Cardiac fibroblast (primary cell): ENCODE measurements at places on chromosomes 2 and 18.

GRCh38 chr2:132662732-132663131 lies 7.3 kb downstream of the LYPD1 start:
- DNase-seq, result no peak

DNA sequence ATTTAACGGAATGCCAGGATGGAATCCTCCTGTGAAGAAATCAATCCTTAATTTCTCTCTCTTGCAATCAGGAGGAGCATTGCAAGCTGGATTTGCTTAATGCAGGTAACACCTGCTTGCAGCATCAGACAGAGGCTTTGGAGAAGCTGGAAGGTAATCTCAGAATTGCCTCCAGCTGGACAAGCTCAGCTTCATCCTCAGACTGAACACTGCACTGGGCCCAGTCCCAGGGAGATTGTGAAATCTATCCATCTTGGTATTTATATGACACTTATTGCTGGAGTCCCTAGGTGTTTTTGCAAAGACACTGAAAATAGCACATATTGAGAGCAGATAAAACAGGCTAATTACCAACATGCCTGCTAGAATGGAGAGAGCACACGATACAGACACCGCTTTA lies 179.4 kb upstream of the SESTD1 start:
- DNase-seq, result peak; percentile 49

- DNase-seq, result peak; percentile 49
Measured at GRCh38 chr2:120441744-120442471, 96.0 kb downstream of the INHBB start.

DNA sequence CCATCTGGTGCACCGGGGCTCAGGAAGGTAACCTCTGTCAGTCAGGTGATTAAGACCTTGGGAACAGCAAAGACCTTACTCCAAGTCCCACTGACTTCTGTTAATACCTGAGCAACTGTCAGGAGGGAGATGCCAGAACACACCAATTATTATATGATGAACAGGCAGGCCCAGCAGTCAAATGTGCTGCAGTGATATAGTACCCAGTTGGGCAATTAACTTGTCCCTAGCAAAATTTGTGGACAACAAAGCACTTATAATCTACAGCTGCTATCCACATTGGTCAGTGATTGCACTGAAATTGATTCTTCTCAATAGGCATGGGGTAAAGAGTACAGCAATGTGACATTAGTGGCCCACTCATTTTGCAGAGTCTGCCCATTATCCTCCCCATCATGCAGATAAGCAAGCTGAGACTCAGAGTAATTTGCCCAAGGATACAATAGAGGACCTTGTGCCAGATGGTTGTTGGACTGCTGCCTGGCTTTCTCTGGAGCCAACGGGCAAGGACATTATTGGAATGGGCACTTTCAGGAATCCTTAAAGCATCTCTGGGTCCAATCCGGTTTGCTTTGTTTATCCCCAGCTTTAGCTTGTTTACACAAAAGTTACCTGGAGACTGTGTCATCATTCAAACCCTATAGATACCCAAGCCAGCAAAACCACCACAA lies 147.6 kb downstream of the CCBE1 start:
- no peak for DNase-seq

DNA sequence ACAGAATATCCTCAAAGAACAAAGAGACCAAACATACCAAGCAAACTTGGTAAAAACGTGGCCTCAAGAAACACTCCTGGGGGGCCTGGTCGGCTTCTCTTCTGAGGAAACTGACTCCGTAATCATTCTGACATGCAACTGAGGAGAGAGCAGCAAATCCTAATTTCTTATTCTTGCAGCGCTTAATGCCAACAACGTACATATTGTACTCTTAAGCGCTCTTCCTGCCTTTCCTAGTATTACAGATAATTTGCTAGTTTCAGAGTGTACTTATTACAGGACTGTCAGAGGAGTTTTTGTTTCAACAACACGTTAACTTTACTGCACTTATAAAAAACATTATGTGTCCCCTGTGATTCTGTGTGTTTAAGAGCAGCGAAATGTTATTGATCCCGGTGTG lies 64.9 kb downstream of the ZNF521 start:
- DNase-seq, result no peak

GRCh38 chr2:227415538-227416424 lies 28.0 kb upstream of the SCYGR1 start:
- DNase-seq, result peak; percentile 92

DNA sequence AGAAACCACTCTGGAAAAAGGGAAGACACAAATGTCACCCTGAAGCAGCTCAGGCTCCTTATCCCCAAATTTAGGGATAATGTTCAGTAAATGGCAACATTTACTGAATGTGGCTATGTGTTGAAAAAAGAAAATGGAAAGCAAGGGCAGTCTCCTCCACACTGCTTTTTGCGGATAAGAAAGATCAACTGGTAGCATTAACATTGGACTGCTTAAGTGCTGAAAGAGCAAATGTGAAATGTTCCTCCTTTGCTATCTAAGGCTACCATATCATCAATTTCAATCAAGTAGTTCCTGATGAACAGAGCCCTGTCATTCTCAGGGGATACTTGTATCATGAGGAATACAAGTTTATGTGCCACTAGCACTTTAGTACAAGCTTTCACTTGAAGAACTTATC lies 12.5 kb downstream of the FBXO11 start:
- no peak for DNase-seq

DNA sequence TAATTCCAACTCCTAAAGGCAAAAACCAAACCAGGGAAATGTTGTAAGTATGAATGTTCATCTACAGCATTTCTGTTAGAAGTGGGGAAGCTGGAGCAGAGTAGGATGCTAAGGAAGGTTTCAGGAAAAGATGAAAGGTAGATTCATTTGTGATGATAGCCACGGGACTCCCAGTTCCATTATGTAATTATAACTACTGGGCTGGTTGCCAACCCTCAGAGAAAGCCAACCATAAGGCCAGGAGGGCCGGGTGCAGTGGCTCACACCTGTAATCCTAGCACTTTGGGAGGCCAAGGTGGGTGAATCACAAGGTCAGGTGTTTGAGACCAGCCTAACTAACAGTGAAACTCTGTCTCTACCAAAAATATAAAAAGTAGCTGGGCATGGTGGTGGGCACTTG lies 288.9 kb upstream of the ETAA1 start:
- no peak for DNase-seq

GRCh38 chr18:8301427-8302172 lies 307.6 kb upstream of the RAB12 start:
- DNase-seq, result no peak

DNA sequence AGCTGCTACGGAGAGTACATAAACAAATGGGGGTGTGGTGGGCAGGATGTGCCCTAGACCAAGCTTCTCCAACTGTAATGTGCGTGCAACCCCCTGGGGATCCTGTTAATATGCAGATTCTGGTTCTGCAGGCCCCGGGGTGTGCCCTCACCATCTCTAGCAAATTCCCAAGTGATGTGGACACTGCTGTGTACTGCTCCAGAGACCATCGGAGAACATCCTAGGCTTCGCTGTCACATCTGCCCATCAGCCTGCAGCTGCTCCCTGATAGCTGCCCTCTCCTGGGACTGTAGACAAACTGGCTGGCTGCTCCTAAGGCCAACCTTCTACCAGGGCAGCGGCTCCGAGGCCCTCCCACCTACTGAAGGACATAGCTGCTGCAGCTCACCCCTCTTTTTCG lies 3.2 kb downstream of the HS1BP3 start:
- no peak for DNase-seq

DNA sequence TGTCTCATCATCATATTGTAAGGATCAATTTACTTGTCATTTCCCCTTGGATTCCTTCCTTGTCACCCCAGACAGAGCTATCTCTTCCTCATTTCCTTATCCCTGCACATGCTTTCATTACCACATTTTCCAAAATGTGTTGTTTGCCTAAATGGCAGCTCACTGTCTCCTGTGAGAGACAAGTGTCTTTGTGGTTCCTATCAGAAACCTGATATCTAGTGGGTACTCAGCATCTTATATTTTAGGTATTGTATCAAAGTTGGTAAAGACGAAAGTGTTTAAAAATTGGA lies 896.0 kb upstream of the PIK3C3 start:
- DNase-seq, result no peak

DNA sequence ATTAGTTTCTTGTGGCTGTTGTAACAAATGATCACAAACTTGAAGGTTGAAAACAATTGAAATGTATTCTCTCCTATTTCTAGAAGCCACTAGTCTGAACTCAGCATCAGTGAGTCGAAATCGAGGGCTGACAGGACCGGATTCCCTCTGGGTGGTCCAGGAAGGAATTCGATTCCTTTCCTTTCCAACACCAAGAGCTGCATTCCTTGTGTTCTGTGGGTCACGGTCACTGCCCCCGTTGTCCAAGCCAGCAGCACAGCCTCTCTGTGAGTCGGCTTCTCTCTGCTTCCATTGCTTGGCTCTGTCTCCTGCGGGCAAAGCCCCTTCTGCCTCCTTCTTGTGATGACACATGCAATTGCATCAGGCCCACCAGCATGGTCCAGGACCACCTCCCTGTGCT lies 67.3 kb downstream of the SMIM21 start:
- DNase-seq, result no peak

DNA sequence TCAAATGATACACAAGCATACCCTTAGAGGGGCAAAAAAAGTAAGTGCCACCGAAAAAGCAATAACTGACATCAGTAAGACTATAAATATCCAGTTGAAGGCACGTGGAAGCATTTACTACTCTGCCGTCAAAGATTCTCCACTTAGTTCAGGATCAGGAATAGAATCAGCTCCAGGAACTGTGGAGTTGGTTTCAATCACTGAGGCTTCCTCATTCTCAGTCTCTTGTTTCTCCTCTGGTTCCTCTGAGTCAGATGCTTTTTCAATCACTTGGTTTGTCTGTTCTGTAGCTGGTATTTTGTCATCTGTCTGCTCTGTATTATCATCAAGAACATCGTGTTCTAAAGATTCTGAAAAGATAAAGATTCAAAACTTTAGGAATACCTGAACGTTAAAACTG lies 72.2 kb downstream of the LNPK start:
- DNase-seq, result peak; percentile 59

DNA sequence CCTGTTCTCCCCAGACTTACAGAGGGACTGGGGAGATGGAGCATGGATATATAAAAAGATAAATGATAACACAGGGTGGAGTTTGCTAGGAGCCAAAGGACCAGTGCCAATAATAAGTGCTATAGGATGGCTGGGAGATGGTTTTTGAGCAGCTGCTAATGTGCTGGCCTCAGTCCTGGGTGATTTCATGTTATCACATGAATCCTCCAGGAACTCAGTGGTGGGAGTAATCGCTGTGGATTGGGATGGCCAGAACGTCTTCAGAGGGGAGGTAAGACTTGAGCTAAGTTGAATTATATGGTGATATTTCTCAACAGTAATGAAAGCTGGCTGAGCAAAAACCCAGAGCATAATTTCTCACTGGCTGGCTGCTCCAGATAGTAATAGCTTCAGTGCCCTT lies 441.4 kb downstream of the SLC4A3 start:
- no peak for DNase-seq

DNA sequence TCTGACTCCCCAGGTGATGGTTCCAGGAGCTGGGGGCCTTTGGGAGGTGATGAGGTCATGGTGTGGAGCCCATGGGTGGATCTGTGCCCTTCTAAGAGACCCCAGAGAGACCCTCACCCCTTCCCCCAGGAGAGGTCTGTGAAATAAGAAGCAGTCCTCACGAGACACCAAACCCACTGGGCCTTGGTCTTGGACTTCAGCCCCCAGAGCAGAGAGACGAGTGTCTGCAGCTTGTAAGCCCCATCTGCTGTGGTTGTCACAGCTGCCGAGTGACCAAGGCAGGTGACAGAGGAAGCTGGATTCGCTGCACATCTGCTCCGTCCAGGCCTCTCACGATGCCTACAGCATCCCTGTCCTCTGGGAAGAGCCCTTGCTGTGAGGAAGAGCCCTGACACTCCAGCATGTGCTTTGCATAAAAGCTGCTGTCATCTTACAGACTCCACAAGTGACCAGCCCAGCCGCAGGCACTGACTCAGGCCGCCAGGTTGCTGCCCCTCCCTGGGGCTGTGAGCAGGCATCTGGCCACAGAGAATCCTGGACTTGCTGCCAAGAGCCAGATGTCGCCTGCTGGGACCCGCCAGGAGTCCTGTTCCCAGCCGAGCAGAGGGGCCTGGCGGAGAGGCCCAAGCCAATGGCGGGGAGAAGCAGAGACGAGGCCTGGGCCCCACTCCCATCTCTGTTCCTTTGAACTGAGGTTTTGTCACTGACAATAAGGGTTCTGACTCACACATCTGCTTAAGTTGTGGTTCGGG lies 150.8 kb downstream of the PXDN start:
- peak; percentile 87 for DNase-seq

GRCh38 chr2:18836436-18836835 lies 247.1 kb upstream of the NT5C1B start:
- no peak for DNase-seq

- DNase-seq, result no peak
Measured at GRCh38 chr18:34342960-34343359, 118.2 kb upstream of the NOL4 start.

DNA sequence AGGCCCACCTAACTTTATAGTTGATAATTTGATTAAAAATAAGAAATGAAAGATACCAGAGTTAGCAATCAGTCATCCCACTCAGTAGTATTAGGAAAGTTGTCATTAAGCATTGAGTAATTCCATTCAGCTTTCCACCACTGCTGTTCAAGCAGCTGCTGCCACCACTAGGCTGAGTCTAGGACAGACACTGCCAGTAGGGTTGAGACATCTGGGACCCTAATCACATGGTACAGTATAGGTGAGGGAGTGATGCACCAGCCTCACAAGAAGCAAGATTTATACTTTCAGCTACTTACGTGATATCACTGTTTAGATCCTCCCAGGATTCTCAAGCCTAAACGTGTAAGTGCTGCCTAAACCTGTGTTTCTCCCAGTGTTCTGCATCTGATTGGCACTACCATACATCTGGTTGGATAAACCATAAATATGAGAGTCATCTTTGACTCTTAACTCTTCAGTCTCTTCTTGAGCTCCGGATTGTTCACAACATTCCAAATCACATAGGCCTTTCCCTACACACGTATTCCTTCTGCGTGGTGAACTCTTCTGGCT lies 3.2 kb downstream of the UBXN4 start:
- DNase-seq, result peak; percentile 49

DNA sequence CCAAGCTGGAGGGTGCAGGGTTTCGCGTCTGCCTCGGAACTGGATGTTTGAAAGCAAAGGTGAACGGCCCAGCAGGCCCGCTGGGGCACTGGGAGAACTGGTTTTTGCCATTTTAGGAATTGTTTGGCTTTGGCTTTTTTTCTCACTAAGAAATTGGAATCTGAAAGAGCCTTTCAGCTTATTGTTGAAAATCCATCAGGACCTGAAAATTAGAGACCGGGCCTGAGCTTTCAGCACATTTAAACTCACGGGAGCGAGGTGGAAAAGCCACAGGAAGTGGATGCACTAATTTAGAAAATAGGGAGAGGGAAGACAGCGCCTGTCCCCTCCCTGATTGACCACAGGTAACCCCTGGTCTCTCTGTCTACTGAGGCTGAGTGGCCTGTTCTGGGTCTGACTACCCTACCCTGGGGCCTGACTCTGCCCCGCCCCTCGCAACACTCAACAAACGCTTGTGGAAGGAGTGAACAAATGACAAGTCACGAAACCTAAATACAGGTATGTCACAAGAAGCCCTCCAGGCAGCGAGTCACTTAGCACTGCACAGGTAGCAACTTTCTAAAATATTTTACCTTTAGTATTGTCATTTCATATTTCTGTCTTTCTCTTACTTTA lies 100.3 kb upstream of the MBOAT2 start:
- no peak for DNase-seq
